ENCODE measurements at places on chromosomes 4 and X.

- DNase-seq, result no peak
Observed at GRCh38 chr4:3073158-3074077, 920 bp downstream of the HTT-AS start.

DNA sequence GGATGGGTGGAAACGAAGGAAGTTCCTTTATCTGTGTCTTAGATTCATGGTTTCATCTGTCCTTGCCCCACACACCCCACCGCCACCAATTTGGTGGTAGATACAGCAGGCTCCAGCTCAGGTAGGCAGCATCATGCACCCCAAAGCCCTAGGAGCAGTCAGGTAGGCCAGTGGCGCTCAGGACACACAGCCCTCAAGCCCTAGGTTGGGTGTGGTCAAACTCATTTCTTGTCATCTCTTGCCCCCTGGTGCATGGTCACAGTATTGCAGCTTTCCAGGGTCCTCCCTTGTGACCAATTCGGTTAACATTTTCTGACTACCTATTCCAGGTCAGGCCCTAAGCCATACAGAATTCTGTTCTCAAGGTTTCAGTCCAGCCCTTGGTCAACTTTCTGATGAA lies 14.5 kb upstream of the PRRG3 start:
- DNase-seq, result peak; percentile 5

GRCh38 chr4:33696041-33696440 lies 2548.3 kb downstream of the ARAP2 start:
- no peak for DNase-seq

DNA sequence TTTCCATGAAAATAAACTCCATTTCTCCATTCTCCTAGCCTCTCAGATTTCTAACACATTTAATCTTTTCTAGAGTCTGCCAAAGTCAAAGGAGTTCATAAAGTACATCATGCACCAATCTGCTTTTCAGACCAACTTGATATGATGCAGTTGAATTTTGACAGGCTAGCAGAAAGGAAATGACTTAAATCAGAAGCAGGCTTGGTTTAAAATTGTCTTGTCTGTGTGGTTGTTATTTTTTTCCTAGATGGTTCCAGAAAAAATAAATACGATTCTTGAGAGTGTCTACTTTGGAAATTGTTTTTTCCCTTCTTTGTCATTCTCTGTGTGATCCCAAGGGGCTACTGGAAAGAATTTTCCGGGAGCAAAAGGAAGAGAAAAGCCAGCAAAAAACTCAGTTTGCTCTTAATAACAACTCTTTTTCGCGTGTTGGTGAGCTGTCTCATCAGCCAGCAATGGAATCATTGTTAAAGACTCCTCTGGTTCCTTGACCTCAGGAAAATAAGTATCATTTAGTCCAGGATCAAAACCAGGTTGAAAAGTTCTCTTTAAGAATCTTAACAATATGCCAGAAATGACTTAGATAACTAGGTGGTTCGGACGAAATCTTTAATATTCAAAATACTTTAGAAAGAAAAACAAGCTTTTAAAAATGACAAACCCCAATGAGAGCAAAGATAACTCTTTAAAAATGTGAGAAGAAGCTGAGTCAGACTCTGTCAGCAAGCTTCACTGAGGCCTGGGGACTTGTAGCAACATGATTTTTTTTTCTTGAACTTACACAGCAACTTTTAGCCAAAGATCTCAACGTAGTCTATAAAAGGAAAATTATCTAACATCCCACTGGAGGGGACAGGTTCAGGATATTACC lies 49.7 kb upstream of the GAB1 start:
- DNase-seq, result no peak

DNA sequence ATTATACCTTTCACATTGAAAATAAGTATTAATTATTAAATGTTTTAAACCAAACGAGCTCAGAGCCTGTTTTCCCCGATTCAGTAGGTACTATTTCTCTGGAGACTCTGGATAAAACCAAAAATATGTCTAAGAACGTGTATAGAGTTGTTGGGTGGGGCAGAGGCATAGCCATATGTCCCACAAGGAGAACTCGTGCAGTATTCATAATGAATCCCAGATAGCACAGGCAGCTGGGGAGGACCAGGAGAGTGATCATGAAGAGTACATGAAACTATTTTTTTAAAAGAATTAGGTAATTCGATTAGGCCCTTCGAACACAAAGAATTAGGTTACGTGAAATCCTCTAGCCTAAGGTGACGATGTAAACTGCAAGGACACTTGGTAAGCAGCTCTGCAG lies 76.1 kb downstream of the CLDN22 start:
- DNase-seq, result no peak

DNA sequence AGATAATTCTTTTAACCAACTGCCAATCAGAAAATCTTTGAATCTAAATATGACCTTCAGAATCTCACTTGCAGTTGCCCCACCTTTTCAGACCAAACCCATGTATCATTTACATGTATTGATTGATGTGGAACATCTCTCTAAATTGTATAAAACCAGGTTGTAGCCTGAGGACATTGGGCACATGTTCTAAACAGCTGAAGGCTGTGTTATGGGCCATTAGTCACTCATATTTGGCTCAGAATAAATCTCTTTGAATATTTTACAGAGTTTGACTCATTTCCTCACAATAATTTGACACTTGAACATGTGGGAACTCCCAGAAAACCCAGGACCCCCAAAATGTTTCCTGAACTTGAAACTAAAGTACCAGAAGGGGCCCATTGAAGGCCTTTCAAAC lies 58.7 kb downstream of the UGT2B10 start:
- DNase-seq, result no peak

DNA sequence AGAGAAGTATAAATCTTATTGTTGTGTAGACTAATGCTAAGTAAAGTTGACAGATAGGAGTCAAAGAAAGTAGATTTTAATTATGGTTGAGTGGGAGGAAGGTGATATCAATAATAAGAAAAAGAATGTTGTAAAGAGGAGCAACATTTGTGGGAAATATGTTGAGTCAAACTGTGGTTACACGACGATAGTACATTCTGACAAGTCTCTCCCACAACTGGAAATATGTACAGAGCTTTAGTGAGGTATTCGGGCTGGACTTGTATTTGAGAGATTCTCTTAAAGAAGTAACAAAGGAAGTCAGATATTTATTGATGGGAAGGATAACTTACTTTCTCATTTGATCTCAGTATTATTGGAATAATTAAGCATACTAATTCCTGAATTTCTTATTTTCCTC lies 525.3 kb upstream of the MAGEB2 start:
- DNase-seq, result no peak

DNA sequence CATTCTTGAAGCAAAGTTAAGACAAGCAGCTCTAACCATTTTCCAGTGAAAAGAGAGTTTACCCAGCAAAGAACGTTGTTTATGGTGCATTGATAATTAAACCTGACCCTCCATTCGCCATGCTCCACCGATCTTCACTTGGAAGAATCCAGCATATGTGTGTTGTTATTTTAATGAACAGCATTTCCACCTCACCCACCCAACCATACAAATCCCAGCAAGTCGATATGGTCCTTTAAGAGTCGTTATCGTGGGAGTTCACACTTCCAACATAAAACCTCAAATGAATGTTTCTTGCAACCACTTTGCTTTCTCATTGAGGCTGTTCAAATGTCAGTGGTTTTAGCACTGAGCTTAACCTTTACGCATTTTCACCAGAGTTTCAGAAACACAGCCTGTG lies 147.4 kb upstream of the LDB2 start:
- no peak for DNase-seq

DNA sequence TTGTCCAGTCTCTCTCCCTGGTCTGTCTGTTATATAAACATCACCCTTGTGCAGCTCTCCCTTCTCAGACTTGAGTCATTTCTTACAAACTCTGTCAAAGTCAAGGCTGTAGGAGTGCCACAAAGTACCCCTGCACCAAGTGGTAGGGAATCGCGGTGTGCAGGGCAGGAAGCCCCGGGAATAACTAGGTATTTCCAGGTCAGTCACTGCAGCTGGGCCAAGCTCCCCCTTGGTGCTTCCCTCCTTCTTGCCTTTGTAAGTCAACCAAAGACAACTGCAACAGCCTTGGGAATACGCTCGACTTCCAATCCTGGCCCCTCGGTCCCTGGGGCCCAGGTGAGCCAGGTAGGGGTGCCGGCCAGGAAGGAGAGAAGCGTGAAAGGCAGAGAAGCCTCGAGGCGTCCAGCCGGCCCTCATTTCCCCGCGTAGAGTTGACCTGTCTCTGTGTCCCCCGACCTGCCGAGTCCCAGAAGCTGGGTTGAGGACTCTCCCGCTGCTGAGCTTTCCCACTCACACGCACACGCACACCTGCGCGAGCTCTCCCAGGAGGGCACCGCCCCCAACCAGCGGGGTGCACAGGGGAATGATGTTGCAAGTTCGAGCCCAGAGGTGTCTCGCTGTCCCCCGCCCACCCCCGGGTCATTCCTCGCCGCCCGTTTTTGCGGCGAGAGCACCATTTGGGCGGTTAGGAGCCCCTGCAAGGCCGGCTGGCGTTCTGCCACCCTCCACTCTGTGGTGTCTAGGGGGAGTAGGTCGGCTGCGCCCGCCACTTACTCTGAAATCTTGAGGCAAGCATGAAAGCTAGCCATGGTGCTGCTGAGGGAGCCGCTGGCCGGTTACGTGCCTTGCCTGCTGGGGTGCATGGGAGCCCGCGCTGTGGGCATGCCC lies 22.8 kb upstream of the KIAA1210 start:
- DNase-seq, result no peak

GRCh38 chr4:104905546-104905945 lies 241.1 kb upstream of the TET2 start:
- no peak for DNase-seq

GRCh38 chr4:174135936-174136406 lies 147.5 kb downstream of the FBXO8 start:
- DNase-seq, result no peak

GRCh38 chrX:31487951-31488350 lies 416.1 kb upstream of the FTHL17 start:
- no peak for DNase-seq

- peak; percentile 74 for DNase-seq
Observed at GRCh38 chr4:155787113-155787710, 28.4 kb downstream of the GUCY1B1 start.

DNA sequence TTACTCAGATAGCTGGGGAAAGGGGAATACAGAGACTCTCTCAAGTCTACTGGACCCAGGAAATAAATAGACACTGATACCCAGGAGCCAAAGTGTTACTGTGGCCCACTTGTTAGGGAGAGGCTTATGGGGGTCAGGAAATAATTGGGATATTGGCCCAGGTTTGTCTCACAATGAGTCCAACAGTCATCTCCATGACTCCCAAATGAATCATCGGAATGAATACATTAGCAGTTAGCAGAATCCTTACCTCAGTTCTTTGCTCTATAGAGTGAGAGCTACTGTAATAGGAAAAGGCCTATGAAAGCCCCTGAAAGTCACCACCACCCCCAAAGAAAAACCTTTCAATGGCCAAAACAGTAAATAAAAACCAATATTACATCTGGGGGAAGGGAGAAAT lies 42.4 kb upstream of the ARHGEF6 start:
- DNase-seq, result no peak

DNA sequence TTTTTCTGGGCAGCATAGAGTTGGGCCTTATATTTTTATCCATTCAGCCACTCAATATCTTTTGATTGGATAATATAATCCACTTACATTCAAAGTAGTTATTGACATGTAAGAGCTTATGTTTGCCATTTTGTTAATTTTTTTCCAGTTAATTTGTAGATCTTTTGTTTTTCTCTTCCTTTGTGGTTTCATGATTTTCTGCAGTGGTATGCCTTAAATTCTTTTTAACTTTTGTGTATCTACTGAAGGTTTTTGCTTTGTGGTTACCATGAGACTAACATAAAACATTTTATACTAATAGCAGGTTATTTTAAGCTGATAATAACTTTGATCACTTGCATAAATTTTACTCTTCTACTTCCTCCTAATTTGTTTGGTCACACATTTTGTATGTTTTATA lies 140.8 kb upstream of the GATB start:
- no peak for DNase-seq

- DNase-seq, result no peak
Observed at GRCh38 chr4:139458999-139459398, 5.1 kb downstream of the RAB33B start.

DNA sequence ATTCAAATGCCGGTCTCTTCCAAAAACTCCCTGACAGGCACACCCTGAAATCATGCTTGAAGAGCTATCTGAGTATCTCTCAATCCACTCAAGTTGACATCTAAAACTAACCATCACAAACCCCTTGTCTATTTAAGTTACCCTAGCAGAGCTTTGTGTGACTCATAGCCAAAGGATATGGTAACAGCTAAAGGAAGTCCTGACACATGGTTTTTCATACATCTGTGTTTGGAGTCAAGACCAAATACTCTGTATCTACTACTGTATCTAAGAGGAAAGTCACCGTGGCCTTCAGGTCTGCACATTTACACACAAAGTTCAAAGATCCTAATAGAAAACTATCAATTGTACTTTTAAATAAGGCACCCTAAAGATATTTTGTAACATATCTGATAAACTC lies 239.6 kb upstream of the VCX start:
- no peak for DNase-seq

- DNase-seq, result no peak
Observed at GRCh38 chr4:13833171-13833804, 205.8 kb upstream of the BOD1L1 start.

DNA sequence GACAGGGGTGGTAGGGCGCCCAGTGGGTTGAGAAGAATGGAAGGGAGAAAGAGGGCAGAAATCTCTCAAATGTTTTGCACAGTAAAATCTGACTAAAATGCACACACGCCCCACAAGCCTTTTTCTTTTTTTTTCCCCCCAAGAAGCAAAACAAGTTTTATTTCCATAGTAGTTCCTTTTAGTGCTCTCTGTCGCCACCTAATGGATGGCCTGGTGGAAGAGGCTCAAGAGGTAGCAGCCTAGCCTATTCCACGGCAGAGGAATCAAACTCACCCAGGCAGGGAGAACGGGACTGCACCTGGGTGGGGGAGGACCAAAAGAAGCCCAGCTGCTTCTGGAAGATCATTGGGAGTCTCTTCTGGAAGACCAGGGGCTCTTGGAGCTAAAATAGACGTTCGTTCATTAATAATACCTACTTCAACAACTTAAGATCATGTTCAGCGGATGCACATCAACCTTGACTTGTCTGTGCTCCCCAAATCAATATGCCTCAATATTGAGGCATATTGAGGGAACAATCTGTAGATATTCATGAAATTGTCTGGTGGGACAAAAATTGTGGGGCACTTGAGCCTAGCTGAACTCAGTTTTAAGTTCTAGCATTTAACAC lies 31.6 kb upstream of the IRAK1 start:
- peak; percentile 79 for DNase-seq

DNA sequence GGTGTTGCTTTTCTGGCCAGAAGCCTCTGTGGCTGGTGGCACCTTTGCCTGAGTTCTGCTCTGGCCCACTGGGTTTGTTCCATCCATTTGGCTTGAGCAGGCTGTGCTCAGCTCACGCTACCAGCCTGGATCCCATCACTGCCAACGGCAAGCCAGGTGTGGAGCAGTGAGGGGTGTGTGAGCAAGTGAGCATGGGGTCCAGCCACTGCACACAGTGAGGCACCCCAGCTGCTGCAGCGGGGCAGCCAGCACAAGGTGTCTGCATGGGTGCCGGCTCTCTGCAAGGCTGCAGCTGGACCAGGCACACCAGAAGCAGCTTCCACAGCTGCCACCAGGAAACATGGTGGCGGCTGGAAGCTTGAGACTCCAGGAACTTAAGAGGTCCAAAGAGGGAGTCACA lies 46.8 kb downstream of the ARAP2 start:
- no peak for DNase-seq

All from inflammatory macrophage treated with lipopolysaccharide for 1 hour (primary cell).